ENCODE measurements at places on chromosomes 2 and 18.

- no peak for DNase-seq
These were observed 146.8 kb upstream of the MSH6 start for GRCh38 chr2:47636176-47636575.

DNA sequence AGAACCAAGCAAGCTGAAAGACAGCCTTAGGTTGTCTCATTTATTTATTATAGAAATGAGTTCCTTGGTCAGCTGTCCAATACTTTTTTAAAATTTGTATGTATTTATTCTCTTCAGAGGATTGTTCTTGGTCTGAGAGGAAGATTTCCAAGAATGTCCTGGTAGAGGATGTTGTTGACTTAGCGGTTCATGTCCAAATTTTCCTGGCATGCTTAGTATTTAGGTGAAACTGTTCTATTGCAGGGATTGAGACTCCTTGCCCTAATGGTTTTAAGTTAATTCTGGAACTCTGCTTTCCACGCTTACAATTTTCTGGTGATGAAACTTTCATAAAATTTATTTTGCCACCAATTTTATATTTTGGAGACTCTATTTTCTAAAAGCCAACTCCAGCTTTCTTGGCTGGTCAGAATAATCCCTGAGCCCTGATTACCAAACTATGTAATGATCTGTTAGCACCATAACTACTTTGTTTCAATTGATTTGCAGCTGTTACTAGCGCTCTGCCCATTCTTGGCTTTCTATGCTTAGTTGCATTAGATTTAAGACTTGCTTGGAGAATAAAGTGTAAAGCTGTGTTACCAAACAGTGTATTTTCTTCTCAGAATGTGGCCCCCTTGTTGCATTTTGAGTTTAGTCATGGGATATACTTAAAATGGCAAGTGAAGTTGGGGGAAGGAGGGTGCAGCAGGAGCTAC is 1868.8 kb upstream of the CELF4 start:
- no peak for DNase-seq

- no peak for DNase-seq
These were observed 201.3 kb upstream of the NT5C1B start for GRCh38 chr2:18790509-18791171.

- DNase-seq: no peak
These were observed 288.9 kb downstream of the SLC4A3 start for GRCh38 chr2:219916281-219916680.
